ENCODE measurements at places on chromosomes 16 and 17.
A peak's percentile ranks its signal among the peaks of the same experiment; 100 is the strongest.

DNA sequence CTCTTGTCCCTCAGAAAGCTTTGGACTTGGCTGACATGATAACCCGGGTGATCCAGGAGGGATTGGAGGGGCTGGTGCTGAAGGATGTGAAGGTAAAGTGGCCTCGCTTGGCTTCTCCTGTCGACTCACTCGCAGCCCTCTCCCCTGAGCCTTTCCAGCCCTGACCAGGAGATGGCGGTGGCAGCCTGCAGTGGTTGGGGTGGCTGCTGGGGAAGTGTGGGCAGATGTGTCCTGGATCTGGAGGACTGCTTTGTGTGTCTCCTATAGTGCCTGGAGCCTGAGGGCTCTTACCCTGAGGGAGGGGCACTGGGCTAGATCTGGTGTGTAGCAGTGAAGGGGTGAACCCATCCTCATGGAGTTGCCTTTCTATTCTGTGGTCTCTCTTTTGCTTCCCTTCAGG is 17.9 kb downstream of the LIG3 start:
- DNase-seq, result peak; percentile 85

GRCh38 chr17:58120195-58120822 is 27.9 kb upstream of the OR4D1 start:
- peak; percentile 63 for DNase-seq

DNA sequence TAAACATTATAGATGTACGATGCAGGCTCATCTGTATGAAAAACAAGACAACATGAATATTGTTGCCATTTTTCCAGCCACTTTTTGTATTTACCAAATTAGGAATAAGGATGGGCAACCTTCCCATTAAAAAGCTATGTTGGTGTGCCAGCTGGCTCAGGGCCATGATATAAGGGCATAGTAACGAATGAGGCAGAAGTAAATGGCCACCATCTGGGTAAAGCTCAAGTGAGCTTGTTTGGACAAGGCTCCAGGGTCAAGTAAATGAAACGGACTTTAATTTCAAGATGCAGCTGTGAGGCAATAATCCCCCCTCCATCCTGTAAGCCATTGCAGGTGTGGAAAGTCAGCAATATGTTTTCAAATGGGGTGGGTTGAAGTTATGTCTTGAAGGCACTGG is 930.9 kb upstream of the CDH8 start:
- no peak for DNase-seq

DNA sequence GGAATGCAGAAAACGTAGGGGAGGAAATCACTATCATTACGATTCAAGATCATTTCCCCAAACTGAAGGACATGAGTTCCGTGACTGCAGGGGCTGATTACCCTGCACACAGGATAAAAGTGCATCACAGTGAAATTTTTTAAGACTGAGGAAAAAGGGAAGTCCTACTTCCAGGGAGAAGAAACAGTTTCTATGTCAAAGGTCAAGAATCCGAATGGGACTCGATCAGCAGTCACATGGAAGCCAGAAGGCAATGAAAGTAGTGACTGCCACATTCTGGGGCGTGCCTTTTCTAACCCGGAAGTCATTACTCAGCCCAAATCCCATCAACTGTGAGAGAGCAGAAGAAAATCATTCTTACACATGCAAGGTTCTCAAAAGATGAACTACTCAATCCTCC is 12.1 kb downstream of the ZZEF1 start:
- DNase-seq, result peak; percentile 9
